ENCODE measurements at places on chromosomes 6 and 20. TPM values are rescaled to one million over a fixed set of nuclear protein-coding genes. Genes with fewer than 3 reads are reported as not detected.

SLC17A3 gene
- total RNA-seq: 1.0 TPM

ELMO2 gene
- total RNA-seq: 19.8 TPM

SAPCD1 gene
- total RNA-seq: 5.2 TPM

RAET1G gene
- 6.8 TPM for total RNA-seq

GATA5 gene
- total RNA-seq: 0.75 TPM

TRDN gene
- not detected for total RNA-seq

ANKEF1 gene
- 6.0 TPM for total RNA-seq

MOCS3 gene
- total RNA-seq: 5.7 TPM

ISM1 gene
- total RNA-seq: 0.24 TPM

SLC35F1 gene
- total RNA-seq: not detected

AURKA gene
- 105 TPM for total RNA-seq

GSTA4 gene
- 9.2 TPM for total RNA-seq

WDR27 gene
- total RNA-seq: 10.7 TPM

TFAP2C gene
- total RNA-seq: 13.4 TPM

PCIF1 gene
- total RNA-seq: 33.3 TPM

TGIF2 gene
- 3.7 TPM for total RNA-seq

HTR1B gene
- total RNA-seq: 0.19 TPM

HCRTR2 gene
- not detected for total RNA-seq

COL12A1 gene
- 5.7 TPM for total RNA-seq

MAS1 gene
- not detected for total RNA-seq

KCNK5 gene
- 1.2 TPM for total RNA-seq

CLPSL2 gene
- 1.0 TPM for total RNA-seq

RGS17 gene
- 7.4 TPM for total RNA-seq

FGD2 gene
- total RNA-seq: 0.08 TPM

MCCD1 gene
- total RNA-seq: not detected

POU5F1 gene
- total RNA-seq: 7.2 TPM

UNC5CL gene
- total RNA-seq: 0.47 TPM

Data from A549 treated with Mapracorat at 1 μM for 4 hours (cell line).